ENCODE measurements at places on chromosomes 1 and 21.

GRCh38 chr1:199780948-199781670, 246.4 kb upstream of the NR5A2 start:
- DNase-seq = no peak

- DNase-seq = no peak
These were observed 15.6 kb upstream of the CNR2 start for GRCh38 chr1:23928789-23929188.

GRCh38 chr1:241749945-241750695, 97.9 kb upstream of the EXO1 start:
- DNase-seq = no peak

DNA sequence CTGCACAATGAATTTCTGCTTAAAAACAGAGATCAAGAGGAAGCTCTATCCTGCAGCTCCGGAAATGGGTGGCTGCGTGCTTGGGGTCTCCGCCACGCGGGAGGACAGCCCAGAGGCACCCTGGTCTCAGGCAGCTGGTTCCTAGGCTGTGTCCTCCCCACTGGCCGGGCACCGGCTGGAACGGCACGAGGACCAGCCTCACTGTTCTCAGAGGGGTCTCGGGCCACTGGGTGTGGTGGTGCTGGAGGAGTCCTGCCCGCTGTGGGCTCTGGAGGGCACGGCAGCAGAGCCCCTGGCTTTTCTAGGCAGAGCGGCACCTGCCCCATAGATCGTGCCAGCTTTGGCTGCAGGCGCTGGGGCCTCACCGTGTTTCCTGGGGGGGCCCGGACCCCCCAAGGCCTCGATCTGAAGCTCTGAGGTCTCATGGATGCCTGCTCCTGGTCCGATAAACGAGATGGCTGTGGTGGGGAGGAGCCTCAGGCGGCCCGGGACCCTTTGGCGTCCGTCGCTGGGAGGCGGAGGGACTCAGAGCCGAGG, 8.2 kb upstream of the RNF223 start:
- DNase-seq = no peak

- DNase-seq = no peak
These were observed 4.8 kb downstream of the PLA2G2F start for GRCh38 chr1:20143734-20144565.

- DNase-seq = no peak
These were observed 37.8 kb upstream of the THEM4 start for GRCh38 chr1:151947140-151947539.

GRCh38 chr1:168960595-168960994, 145.9 kb upstream of the ATP1B1 start:
- DNase-seq = peak; percentile 30

Measured in mesendoderm (in vitro differentiated cells).